ENCODE measurements at places on chromosomes 4 and X.

DNA sequence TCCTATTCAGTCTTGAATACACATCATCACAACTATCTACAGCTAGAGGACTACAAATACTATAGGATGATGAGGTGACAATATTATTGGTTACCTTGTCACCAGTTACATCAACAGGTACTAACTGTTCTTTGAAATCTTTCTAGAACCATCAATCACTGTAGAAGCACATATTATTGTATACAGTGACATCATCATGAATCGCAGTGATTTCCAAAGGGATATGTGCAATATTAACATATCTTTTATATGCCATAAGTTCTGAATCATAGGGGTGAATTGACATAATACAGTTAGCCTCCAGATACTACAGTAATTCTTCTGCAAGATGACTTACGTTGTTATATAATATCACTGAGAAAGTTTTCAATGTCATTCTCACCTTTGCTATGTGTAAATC, 105.2 kb upstream of the HPGD start:
- DNase-seq = no peak

DNA sequence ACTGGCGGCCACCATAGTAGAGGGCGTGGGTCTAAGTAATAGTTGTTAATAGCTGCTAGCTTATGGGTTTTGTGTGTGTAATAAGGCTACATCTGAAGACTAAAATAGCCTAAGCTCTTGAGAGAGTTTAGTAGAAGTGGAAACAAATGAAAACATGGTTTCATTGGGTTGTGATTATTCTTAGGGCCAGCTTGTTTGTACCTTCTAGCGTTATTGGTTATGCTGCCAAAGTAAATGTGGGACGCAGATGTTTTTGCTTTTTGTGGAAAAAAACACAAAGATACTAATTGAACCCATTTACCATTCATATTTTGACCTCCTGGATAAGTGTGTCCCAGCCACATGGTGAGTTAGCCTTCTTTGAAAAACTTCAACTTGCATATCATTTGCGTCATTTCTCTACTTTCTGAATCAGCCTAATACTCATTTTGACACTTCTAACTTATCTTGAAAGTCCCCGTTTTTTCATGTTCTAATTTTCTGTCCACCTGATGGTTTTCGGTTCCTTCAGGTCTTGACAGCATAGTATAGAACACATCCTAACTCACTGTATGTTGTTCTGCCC, 305.3 kb downstream of the FRMPD4 start:
- no peak for DNase-seq

DNA sequence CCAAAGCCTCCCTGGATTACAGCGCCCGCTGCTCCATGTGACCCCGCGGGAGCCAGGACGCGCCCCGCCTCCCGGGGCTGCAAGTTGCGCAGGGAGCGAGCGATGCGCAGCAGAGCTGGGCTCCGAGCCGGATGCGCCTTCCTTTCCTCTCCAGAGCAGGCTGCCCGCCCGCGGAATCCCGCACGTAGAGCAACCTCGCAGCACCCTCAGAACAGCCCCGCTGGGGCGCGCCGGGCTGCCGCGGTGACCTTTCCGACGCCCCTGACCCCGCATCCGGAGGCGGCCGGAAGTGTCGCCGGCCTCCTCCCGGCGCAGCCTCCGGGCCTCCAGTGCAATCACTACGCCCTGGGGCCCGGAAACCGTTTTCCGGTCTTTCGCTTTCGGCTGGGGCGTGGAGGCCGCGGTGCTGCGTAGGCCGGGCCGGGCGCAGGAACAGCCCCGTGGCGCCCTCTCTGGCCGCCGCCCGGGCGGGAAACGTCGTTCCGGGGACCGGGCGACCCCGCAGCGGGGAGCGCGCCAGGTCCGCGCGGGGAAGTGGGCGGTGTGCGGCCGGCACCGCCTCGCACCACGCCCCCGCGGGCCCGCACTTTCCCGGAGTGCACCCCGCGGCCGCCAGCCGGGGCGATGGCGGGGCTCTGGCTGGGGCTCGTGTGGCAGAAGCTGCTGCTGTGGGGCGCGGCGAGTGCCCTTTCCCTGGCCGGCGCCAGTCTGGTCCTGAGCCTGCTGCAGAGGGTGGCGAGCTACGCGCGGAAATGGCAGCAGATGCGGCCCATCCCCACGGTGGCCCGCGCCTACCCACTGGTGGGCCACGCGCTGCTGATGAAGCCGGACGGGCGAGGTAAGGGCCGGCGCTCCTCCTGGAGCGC, at the start of gene CYP4V2:
TSS of gene CYP4V2 (plus strand) at position 368 of the 866 bp plus-strand sequence. CDS start at position 625, 257 bp downstream.
- DNase-seq = peak; percentile 14

GRCh38 chrX:103214870-103215424, at the start of gene BEX4:
Gene BEX4 (plus strand): TSS chrX:103215108. CDS start chrX:103216154, 1,046 bp downstream.
- peak; percentile 57 for DNase-seq

- no peak for DNase-seq
Measured at GRCh38 chrX:15973299-15973698, 118.7 kb upstream of the AP1S2 start.

GRCh38 chr4:4735870-4736269, 123.6 kb upstream of the MSX1 start:
- no peak for DNase-seq

- DNase-seq = no peak
Measured at GRCh38 chr4:26821031-26821430, 39.6 kb upstream of the STIM2 start.

All from NCI-H510A treated with DMSO at 0.1 percent for 48 hours (cell line).